ENCODE measurements at places on chromosomes 3 and 15. TPM values are rescaled to one million over a fixed set of nuclear protein-coding genes. Genes with fewer than 3 reads are reported as not detected.

GRCh38 chr3:46252980-46253379, 10.7 kb downstream of the CCR3 start:
- no peak for DNase-seq

- DNase-seq: no peak
Measured at GRCh38 chr3:104428337-104428925, 938.3 kb upstream of the ALCAM start.

DNA sequence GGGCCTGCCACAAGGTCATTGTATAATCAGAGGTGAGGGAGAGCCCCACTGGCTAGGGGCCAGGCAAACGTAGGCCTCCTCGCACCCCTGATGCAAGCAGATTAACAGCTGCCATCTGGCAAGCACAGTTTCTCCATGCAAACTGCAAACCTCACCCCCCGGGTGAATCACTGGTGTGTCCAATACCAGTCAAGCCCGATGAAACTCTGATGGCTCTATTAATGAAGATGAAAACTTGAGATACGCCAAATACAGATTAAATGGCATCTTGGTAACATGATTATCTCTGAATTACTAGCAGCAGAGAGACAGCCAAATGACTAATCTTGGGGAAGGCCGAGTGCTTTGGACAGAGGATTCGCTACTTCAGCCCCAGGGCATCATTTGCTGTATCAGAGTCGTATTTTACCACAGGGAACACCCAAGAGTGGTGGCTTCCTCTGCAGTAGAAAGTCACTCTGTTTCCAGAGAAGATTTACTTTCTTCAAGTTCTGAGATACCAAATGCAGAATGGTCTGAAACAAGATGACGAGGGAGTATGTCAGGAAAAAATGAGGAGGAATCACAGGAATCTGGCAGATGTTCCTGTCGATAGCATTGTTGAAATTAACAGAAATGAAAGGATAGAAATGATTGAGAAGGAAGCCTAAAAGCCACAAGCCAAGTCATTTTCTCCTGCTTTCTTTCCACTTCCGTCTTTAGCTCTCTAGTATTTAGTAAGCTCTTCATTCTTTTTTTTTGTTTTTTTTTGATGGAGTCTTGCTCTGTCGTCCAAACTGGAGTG, 96.2 kb upstream of the NR2F2 start:
- DNase-seq: no peak

CCR9 gene
- not detected for polyA plus RNA-seq

Measured in sigmoid colon (tissue), 7 donors.